Right hindlimb (tissue), 1 donor: ENCODE measurements at places on chromosomes 16 and 17.

DNA sequence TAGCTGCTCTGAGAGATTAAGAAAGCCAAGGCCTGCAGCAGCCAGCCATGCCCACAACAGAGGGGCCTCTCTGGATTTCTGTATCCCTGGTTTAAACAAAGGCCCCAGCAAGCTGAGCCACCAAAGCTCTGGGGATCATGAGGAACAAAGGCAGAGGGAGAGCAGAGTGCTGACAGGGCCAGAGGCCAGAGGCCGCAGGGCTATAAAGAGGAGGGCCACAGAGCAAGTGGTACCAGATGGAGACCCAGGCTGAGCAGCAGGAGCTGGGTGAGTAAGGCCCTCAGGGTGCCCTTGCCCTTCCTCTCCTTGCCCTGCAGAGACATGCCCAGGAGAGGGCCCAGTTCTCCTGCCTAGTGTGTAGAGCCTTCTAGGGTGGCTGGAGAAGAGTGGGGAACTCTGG lies at the start of gene CRYBA1:
Gene CRYBA1 (plus strand): TSS at position 232 of the 400 bp plus-strand sequence. CDS start 5 bp downstream, at position 237.
- no peak for DNase-seq

GRCh38 chr16:24018485-24018884 lies 182.7 kb downstream of the PRKCB start:
- DNase-seq, result no peak

- DNase-seq, result no peak
Observed at GRCh38 chr16:82954224-82954929, 327.6 kb downstream of the CDH13 start.

DNA sequence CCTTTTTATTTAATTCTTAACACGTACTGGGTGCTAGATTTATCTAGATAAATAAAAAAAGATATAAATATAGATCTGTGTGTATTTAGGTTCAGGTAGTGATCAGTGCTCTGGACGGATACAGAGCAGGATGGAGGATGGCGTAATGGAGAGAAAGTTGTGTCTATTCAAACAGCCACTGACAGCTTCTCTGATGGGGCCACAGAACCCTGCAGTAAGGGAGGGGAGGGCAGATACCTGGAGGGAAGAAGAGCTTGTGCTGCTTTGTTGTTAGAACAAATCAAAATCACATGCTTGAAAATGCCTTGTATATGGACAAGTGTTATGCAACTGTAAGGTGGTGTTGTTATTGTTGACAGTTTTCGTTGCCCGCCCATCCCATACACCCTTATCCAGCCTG lies 170.2 kb downstream of the UTP18 start:
- no peak for DNase-seq

DNA sequence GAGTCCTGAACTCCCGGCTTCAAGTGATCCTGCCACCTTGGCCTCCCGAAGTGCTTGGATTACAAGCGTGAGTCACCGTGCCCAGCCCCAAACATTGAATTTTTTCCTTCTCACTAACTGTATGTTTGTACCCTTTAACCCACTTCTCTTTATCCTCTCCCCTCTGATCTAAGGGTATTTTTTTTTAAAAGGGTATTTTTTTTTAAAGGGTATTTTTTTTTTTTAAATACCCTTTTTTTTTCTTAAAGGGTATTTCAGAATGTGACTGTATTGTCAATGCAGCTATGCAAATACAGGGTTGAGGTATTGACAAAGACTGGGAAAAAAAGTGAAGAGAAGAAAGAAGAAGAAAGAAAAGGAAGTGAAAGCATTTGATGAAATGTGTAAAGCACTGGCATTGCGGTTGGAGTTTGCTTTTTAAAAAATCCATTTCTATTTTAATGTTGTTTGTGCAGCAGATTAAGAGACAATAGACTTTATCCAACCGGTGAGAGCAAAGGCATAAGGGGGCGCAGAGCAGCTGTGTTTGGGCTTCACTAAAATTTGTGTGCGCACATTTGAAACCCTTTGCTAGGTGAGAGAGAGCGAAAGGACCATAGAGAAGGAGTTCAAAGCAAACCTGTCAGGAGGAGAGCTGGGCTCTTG lies 42.4 kb downstream of the SYT17 start:
- DNase-seq, result no peak

DNA sequence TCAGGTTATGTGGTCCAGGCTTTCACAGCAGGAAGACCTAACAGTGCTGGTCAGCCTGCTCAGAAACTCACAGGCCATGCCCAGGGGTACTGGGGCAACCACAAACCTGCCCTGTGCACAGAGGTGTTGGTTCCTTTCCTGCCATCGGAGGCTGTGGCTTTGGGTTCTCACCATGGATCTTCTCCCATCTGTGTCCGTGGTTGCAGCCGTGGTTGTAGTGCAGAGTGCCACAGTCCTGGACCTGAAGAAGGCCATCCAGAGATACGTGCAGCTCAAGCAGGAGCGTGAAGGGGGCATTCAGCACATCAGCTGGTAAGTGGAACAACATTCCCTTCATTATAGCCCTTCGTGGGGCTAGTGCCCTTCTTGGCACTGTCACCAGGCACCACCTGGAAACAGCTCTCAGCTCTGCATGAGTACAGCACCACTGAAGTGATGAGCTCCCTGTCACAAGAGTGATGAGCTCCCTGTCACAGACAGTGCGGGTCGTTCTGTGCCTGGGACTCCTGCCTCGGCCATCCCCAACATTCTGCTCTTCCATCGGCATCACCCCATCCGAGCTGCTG lies 2.0 kb downstream of the SNRNP25 start:
- DNase-seq, result no peak
